ENCODE measurements at places on chromosomes 12 and 14. TPM values are rescaled to one million over a fixed set of nuclear protein-coding genes. Genes with fewer than 3 reads are reported as not detected.

TSPAN8 gene
- total RNA-seq, result 15.3 TPM

DNA sequence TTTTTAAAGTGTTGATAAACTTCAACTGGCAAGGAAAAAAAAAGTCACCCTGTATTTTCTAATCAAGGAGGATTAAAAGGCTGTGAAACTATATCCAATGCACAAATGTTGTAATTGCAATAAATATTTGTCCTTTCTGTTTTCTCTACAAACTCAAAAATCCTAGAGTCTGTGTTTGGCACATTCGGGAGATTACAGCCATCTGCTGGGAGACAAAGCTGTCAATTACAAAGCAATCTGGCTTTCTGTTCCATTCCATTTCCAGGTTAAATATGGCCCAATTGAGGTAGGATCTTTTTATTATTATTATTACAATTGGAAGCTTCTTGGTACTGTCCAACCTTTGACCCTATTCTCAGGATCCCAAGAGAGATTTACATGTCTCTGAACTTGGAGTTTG is 295.9 kb downstream of the DIO2 start:
- DNase-seq, result no peak

DNAJC22 gene
- 0.18 TPM for total RNA-seq

GRCh38 chr12:31218203-31219025 is 107.5 kb downstream of the SINHCAF start:
- DNase-seq, result peak; percentile 32

MMP19 gene
- total RNA-seq, result 35.2 TPM
